Fibroblast of skin of right biceps (primary cell): ENCODE measurements at places on chromosomes 2 and 18.
A peak's percentile ranks its signal among the peaks of the same experiment; 100 is the strongest.

GRCh38 chr18:78448591-78448990, 531.0 kb upstream of the SALL3 start:
- no peak for DNase-seq

GRCh38 chr2:20027705-20028434, 15.4 kb upstream of the MATN3 start:
- DNase-seq, result peak; percentile 53

- DNase-seq, result no peak
These were observed 347.5 kb downstream of the CELF4 start for GRCh38 chr18:37218022-37218590.

DNA sequence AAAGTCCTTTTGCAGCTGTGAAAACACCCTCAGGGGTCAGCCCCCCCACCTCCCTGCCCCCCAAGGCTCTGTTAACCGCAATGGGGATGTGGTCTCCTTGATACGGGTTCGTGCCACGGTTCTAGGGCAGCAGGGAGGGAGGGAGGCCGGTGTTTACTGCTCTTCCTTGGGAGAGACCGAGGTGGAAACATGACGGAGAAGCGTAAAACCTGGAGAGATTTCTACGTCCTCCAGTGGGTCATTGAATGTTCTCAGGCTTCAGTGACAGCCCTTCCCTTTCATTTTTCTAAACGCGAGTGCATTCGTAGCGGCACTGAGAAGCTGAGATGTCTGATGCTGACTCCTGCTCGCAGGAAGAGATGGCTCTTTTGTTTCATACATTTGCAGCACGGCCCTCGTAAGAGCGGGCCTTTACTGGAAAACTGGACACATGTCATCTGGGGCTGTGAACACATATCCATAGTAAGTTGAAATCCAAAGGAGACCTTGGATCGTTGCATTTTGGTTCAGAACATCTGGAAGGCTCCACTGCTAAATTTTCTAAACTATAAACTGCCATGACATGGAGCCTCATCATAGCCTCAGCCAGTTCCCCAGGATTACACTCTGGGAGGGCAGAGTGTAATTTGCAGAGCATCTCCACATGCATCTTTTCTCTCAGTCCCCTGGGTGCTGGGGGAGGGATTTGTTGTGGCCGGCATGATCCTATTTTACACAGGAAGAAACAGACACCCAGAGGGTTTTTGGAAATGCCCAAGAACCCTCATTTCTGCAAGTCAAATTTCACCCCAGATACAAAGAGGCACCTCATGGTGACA, 40.6 kb upstream of the HDAC4 start:
- DNase-seq, result no peak

- peak; percentile 49 for DNase-seq
These were observed 5.2 kb downstream of the D2HGDH start for GRCh38 chr2:241739651-241740050.

DNA sequence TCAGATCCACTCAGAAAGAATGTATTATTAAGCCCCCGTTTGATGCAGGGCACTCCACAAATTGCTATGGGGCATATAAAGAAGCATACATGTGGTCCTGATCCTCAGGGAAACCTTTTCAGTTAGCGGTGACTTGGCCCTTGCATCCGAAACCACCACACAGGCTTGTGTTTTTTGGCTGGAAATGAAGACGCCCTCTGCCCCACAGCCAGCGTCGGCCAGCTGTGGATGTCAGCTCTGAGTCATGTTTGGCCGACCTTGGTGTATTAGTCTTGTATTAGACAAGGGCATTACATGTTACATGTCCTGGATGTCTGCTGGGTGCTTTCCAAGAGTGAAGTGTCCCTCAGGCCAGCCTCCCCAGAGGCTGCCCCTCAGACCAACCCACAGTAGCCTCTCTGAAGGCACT, 107.6 kb upstream of the MAP3K20 start:
- peak; percentile 54 for DNase-seq

DNA sequence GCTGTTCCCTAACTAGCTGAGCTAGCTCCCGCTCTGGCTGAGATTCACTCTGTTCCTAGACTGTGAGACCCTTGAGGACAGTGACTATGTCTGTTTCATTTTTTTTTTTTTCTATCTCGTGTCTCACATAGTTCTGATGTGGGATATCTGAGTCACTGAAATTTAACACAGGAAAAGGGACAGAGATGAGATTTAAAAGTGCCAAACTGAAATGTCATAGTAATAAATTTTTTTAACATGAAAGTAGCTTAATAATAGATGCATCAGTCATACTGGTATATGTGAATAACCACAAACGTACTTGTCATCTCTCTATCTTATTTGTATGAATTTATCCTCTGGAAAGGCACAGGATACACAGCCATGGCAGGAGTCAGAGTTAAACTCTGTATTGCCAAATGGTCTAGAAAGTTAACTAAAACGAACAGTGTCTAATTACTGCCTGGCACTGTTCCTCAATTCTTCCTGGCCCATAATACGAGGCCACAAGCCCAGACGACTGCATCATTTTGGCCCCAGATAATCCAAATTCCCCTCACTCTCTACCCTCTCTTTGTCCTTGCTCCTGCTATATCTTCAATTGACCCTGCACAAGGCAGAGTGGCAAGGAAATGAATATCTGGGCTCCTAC, 87.5 kb downstream of the SATB2 start:
- DNase-seq, result peak; percentile 80

DNA sequence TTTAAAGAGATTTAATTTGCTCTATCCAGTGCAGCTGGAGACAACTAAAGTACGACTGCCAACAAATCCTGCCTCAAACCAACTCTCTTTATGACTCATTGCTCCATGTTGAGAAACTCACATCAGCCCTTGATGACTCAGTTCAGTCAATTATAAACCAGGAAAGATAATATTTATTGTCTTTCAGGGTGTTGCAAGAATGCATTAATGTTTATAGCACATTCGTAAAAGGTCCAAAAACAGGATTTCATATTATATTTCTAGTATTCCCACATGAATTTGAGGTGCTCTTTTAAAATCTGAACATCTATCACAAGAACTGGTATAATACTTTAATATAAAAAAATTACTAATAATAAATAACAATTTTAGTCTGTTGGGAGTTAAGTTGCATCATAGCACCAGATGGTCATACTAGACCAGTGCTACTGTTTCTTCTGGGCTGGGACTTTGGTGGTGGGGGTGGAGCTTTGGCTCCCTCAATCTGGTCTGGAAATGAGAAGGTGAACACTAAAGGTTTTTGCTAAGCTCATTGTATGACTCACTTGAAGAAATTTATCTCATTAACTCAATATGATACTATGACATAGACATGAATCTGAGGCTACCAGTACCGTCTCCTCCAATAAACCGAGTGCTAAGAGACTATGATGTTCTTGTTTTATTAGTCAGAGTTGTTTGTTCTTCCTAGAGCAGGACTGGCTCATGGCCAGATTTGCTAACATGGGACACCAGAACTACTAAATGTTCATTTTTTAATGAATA, 26.6 kb upstream of the MAP3K20 start:
- DNase-seq, result peak; percentile 96

DNA sequence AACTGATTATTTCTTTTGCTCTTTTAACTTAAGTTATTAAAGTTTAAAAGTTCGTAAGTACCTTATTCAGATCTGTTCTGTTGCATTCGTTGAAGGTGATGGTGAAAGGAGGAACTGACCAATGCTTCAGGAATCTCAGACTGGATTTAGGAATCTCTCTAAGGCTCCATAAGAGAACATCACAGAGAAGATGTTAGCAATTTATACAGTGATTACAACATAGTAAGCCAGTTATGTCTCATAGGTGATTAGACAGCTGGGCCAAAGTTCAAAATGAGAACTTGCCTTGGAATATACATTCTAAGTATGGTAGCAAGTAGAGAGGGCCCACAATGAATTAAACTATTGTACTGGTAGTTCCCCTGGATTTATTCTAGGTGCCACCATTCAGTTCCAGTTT, 3.2 kb downstream of the MARS2 start:
- DNase-seq, result peak; percentile 76

DNA sequence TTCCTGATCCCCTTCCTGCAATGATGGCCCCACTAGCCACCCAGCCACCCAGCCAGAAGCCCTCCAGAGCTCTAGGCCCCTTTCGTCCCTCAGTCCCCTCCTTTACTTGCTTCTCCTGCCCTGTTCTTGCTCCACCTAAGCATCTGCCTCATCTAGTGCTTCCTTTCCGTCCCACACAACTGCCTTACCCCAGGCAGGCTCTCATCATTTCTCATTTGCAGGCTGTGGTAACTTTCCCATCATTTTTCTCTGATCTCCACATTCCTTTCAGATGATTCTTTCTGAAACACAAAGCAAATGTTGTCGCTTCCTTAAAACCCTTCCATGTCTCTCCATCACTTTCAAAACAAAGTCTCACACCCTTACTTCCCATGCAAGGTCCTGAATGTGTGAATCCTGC, 459.8 kb downstream of the METTL4 start:
- DNase-seq, result peak; percentile 68

- DNase-seq, result no peak
These were observed 2.7 kb upstream of the COL3A1 start for GRCh38 chr2:188971432-188971861.

DNA sequence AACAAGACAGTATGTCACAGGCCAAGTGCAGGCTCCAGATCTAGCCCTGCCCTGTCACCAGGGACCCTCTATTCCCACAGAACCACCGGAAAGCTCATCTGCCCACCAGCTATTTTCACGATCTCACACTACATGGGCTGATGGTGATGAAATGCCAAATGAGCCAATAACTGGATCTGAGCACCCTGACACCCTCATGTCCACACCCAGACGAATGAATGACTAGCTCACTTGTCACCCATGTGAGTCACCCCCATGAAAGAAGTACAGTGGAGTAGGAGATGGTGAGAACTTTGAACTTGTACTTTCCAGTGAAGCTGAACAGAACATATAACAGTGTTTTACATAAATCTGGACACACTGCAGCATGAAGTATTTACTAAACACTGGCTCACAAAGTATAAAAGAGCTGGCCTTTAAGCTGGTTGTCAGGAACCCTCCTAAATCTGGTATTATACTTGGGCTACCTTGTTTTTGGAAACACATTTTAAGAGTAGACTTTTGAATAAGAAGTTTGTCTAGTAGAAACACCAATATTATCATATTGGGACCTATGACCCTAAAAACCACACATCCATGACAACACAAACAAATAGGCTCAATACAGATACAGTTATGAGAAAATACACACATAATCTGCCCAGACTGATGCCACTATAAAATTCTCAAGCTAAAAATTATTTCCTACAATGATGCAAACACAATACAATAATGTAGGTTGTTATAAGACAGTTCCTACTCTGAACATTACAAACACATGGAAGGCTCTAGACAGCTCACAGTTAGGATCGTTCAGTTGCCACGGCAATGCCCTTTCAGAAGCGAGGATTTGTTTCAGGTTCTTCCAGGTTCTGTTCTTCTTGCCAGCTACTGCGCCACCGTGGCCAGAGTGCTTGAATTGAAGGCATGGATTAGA, 19.0 kb downstream of the INO80C start:
- DNase-seq, result peak; percentile 83

DNA sequence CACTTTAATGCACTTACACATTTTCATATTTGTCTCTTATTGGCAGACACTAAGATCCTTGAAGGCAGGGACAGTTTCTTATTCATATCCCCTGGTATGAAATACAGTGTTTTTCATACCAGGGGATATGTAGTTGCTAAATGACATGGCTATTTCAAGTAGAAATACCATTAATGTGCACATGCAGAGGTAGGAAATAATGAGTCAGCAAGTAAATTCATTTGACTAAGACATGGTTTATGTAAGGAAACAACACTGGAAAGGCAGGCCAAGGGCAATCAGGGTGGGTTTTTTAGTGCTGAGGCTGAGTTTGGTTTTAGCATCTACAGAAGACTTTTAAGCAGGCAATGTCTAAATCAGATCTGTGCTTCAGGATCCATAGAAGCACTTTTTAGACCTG, 155.9 kb downstream of the WDPCP start:
- DNase-seq, result peak; percentile 50

- DNase-seq, result peak; percentile 22
These were observed 449.1 kb downstream of the TNS1 start for GRCh38 chr2:217553679-217554078.

DNA sequence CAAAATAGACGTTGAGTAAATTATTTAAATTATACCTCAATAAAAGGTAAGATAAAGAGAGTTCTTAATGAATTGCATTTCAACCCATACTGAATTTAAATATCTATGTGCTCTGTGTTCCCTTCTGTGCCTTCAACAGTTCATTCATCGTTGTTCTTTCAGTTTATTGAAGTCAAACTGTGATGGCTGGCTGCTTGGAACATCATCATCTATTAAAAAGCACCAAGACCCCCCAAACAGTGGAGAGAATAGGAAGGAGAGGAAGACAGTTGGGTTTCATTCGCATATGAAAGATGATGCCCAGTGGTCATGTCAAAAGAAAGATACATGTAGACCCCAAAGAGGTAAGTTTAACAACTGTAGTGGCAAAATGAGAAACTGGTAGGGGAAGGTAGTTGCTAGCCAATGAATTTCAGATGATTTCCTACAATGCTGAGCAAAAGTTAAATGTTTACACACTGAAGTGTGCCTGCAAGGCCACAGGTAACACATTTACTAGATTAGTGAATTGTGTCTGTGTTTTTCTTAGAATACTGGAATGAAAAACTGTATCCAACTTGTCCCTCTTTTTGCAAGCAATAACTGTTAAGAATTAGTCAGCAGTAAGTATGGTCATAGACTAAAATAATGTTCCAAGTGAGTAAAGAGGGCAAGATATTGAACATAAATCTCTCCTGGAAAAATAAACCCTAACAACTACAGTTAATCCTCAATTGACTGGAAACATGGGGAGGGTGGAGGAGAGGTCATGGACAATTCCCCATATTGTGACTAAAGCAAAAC, 331.3 kb downstream of the KIAA1328 start:
- DNase-seq, result no peak

DNA sequence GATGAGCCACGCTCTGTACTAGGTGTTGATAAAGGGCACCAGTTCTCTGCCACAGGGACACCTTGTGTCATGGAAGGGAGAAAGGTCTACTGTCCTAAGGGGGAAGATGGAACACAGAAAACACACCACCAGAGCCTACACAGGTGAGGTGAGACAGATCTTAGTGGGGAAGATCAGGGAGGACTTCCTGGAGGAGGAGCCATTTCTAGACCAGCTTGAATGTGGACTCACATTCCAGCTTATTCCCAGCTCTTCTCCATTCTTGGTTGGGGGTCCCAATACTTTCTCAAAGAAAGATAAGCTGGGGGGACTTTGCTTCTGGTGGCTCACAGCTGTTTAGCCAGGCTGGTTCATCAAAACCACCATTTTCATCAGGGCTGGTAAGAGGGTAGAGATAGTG, 36.2 kb downstream of the EMX1 start:
- DNase-seq, result no peak

- DNase-seq, result no peak
These were observed 61.8 kb downstream of the ATP8B1 start for GRCh38 chr18:57741273-57741672.
